SW480 (cell line): ENCODE measurements at places on chromosomes 7 and 10.

- no peak for DNase-seq
Observed at GRCh38 chr7:74309181-74309580, 20.0 kb downstream of the CLIP2 start.

- DNase-seq = peak; percentile 8
Observed at GRCh38 chr7:79820387-79820786, 314.2 kb upstream of the GNAI1 start.

DNA sequence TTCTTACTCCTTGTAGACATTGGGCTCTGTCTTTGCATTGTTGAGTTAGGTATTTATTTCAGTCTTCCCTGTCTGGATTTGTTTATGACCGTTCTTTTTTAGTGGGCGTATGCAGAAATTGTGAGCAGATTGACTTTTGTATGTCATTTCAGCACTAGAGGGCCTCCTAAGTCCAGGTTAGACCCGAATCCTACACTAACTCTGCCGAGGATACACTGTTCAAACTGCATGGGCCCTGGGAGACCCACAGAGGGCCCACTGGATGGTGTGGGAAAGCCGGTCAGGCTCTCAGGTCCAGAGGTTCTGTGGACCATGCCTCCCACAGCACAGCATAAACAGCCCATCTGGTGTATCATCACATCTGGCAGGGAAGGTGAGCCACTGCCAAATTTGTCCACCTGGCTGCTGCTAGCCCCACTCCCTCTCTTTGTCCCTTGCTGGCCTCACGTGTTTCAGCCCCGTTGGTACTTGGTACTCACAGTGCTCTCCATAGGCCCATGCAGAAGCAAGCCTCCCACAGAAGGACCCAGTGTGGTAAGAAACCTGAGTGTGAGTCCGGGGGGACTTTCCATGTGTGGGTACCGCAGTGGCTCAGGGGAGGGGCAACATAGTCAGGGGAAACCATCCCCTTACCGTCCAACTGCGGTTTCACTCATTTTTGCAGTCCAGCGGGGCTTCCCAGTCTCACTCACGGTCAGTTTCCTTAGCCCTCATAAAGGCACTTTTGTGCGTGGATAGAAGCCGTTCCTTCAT is 112.8 kb downstream of the APBB1IP start:
- no peak for DNase-seq

DNA sequence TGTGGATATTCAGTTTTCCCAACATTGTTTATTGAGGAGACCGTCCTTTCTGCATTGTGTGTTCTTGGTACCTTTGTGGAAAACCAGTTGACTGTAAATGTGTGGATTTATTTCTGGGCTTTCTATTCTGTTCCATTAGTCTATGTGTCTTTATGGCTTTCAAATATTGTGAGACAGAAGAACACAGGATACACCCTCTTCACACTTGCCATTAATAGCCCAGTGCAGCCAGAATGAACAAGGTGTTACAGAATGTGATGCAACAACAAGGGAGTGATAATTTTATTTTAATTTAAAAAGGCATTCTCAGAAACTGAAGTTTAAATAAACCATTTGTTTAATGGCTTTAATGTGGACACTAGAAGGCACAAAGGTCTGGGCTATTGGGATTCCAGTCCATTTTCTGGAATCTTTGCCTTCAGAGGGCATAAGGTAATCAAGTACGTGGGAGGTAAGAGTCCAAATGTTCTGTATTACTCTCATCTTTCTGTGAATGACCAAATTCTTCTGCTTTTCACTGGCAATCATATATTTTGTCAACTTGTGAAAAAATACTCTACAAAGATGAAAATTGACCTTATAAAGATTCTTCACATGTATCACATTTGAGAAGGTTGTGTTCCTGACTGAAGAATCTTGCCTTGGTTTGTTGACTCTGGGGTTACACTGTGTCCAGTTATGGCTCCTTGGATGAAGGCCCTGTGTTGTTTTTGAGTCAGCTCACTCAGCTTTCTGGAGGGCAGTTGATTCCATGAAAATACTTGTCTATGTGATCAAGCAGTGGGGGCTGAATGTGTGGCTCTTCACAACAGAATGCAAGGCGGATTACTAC is 962.7 kb downstream of the LRMDA start:
- DNase-seq = no peak

GRCh38 chr7:14258441-14258840 is 269.0 kb upstream of the ETV1 start:
- DNase-seq = no peak

DNA sequence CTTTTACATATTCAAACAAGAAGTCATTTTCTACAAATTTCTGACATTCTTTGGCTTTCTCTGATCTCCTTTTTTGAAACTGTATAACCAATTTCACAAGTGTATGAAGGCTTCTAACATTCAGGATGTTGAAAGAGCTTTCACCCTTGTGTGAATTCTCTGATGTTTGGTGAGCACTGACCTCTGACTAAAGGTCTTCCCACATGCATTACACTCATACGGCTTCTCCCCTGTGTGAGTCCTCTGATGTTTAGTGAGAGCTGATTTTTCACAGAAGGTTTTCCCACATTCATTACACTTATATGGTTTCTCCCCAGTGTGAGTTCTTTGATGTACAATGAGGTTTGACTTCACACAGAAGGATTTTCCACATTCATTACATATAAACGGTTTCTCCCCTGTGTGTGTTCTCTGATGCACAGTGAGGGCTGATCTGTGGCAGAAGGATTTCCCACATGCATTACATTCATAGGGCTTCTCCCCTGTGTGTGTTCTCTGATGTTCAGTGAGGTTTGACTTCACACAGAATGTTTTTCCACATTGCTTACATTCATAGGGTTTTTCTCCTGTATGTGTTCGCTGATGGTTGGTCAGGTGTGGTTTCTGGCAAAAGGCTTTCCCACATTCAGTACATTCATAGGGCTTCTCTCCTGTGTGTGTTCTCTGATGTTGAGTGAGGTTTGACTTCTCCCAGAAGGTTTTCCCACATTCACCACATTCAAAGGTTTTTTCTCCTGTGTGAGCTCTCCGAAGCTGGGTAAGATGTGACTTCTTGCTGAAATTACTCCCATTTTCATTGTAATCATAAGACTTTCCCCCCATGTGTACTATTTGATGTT is 25.7 kb downstream of the ZNF248 start:
- no peak for DNase-seq

DNA sequence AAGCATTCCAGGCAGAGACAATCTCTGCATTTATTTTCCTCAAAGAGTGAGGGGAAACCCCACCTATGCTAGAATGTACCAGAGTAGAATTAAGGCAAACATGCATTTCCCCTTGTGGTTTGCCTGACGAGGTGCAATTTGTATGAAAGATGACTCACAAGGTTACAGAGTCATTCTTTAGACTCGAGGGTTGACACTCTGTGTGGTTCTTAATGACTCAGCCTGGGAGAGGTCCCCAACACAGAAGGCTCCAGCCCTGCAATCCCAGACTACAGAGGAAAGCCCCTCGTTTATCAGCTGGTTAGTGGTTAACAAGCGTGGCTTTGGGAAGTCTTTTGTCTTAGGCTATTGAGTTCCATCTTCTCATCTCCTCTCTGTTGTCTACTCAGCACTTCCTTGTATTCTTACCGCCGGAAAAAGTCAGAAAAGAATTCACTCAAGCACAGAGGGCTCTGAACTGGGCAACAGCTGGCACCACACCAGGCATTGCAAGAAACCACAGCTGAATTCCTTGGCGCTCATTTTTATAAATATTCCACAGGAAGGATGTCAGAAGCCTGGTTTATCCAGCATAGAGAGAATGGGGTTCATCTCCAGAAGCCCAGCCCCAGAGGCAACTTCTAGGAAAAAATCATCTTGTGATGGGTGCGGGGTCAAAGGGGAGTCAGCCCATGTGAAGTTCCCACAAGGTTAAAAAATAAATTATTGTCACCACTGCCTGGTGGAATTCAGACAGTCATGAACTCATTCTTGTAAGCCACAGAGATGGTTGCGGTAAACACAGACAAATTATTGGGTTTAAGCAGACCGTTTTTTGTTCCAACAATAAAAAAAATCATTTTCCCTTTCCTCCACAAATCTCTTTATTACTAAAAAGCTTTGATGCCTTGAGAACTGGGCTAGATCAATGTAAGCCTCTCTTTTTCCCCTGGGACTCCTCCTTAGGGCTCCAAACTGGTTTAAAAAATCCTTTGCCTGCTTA is 24.5 kb upstream of the SVIL start:
- DNase-seq = peak; percentile 96

- DNase-seq = no peak
Observed at GRCh38 chr10:103762162-103762561, 93.2 kb downstream of the SH3PXD2A start.

- DNase-seq = peak; percentile 36
Observed at GRCh38 chr7:134016223-134016941, 110.8 kb upstream of the LRGUK start.

- peak; percentile 11 for DNase-seq
Observed at GRCh38 chr7:9083837-9084236, 650.4 kb downstream of the NXPH1 start.

GRCh38 chr10:29636178-29636577 is 1.4 kb upstream of the SVIL start:
- DNase-seq = peak; percentile 21

GRCh38 chr10:48671914-48672595 is 12.6 kb upstream of the WDFY4 start:
- no peak for DNase-seq

DNA sequence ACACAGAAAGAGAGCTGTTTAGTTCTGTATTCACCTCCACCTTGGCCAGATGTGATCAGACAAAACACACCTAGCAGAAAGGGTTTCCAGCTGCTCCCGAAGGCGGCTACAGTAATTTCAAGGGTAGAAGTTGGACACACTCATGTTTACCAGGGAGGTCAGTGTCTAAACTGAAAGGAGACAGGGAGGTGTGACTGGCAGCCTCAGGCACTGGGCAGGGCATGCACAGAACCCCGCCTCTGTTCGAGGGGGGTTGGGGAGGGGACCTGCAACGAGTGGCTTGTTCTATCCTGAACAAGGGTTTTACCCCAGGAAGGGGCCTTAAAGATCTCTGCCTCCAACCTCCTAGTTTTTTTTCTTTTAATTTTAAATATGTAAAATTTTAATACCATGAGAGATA is 49.6 kb downstream of the BPGM start:
- DNase-seq = no peak

GRCh38 chr10:15813415-15813814 is 46.9 kb downstream of the MINDY3 start:
- DNase-seq = no peak

GRCh38 chr7:15128716-15129115 is 226.2 kb upstream of the DGKB start:
- DNase-seq = no peak

DNA sequence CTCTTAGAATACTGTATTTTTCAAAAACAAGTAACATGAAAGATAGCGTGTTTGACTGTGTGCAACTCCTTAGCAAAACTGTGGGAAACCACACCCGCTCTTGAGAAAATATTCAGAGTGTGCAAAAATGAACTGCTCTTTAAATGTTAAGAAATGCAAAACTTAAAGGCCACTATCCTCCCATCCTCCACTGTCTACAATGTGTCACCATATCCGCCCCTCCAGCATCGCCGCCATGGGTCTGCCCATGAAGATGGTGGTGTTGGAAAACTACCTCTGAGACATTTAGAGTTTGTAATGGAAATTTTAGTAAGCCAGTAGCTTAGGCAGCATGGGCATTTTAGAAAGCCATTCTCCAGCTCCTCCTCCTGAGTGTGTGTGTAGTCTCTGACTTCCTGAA is 20.1 kb upstream of the NMT2 start:
- DNase-seq = no peak

GRCh38 chr7:41886901-41887311 is 184.0 kb upstream of the INHBA start:
- no peak for DNase-seq

GRCh38 chr10:103620352-103620740 is 126.8 kb downstream of the NEURL1 start:
- DNase-seq = no peak

- DNase-seq = no peak
Observed at GRCh38 chr10:124692100-124692446, 52.1 kb downstream of the FAM53B start.

GRCh38 chr7:24722386-24723177 is 34.7 kb downstream of the GSDME start:
- DNase-seq = peak; percentile 37

GRCh38 chr10:97788552-97789442 is 17.0 kb upstream of the SFRP5 start:
- DNase-seq = no peak

DNA sequence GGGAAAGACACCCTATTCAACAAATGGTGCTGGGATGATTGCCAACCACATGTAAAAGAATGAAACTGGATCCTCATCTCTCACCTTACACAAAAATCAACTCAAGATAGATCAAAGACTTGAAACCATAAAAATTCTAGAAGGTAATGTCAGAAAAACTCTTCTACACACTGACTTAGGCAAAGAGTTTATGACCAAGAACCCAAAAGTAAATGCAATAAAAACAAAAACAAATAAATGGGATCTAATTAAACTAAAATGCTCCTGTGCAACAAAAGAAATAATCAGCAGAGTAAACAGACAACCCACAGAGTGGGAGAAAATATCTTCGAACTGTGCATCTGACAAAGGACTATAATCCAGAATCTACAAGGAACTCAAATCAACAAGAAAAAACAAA is 504.2 kb upstream of the MBL2 start:
- DNase-seq = no peak

DNA sequence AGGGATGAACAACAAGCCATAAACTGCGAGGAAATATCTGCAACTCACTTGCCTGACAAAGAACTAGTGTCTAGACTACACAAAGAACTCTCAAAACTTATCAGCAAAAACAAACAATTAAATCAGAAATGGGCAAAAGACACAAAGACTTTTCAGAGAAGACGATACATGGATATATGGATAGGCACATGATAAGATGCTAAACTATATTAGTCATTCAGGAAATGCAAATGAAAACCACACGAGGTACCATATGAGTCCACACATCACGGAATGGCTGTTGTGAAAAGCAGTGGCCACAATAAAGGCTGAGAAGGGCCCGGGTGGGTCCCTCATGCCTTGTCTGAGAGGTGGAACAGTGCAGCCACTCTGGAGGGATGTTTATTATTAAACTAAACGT is 267.8 kb downstream of the WDR37 start:
- peak; percentile 24 for DNase-seq

DNA sequence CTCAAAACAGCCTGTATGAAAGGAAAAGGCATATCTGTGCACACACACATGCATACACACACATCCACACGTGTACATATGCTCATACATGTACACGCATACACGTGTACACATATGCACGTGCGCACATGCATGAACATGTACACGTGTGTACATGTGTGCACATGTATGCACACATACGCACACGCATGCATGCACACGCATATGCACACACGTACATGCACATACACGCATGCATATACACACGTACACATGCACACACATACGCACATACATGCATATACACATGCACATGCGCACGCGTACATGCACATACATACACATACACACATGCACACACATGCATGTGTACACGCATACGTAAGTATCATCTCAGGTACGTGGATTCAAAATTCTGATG is 19.4 kb downstream of the DIP2C start:
- DNase-seq = no peak

- no peak for DNase-seq
Observed at GRCh38 chr10:123666318-123667236, at the start of gene GPR26. GPR26 (plus strand) TSS chr10:123666355; CDS start chr10:123666408, 53 bp downstream.

DNA sequence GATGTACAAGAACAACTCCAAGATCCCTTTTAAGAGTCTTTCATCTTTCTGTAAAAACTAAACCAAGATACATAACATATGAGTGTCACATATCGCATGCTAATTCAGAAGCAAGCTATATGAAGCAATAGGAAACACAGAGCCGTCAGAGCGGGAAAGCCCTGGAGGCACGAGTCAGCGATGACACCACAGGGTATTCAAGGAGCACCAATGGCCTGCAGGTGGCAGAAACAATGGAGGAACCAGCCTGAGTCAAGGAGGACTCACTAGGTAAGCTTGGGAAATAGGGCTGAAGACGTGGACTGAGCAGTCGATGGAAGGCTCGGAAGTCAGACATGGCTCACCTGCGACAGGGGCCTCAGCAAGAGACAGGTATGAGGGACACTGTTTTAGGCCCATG is 214.4 kb downstream of the FAM107B start:
- DNase-seq = peak; percentile 64
